ENCODE measurements at places on chromosomes 1 and 21.
A peak's percentile ranks its signal among the peaks of the same experiment; 100 is the strongest.

DNA sequence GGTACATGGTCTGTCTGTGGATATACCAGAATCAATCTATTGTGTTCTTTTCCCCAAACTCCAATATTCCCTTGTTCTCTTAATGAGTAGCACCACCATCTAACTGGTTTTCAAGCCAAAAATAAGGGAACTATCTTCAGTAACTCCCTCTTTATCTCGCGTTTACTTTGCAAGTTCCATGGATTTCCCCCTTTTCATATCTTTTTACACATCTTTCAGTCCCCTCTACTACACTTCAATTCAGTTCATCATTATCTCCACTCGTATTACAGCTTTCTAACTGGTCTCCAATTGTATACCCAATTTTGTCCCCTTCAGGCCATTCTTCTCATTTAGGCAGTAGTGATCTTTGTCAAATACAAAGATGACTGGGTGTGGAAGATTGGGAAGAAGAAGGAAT lies 4.1 kb upstream of the TMCO1 start:
- no peak for DNase-seq

DNA sequence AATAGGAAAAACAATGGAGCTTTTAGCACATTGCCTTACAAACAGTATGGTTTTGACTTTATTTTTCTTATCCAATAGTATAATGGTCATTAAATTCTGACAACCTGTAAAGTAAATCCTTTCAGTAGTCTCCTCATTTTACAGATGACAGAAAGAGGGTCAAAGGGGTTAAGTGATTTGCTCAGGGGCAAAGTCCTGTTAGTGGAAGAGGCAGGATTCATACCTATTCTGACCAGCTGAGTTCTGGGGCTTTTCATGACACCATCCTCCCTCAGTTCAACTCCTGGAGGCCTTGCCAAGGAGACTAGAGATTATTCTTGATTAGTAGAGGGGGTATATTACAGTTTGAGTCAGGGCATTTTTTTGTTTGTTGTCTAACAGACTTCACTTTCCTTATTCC lies 278.7 kb upstream of the DUSP10 start:
- DNase-seq, result no peak

GRCh38 chr1:93882269-93882668 lies 3.3 kb upstream of the DNTTIP2 start:
- DNase-seq, result no peak

GRCh38 chr21:46397211-46397905 lies 61.3 kb upstream of the DIP2A start:
- no peak for DNase-seq

- peak; percentile 61 for DNase-seq
Observed at GRCh38 chr1:33036051-33036525, 595 bp downstream of the AK2 start.

GRCh38 chr1:178521241-178521640 lies 8.3 kb downstream of the TEX35 start:
- no peak for DNase-seq

DNA sequence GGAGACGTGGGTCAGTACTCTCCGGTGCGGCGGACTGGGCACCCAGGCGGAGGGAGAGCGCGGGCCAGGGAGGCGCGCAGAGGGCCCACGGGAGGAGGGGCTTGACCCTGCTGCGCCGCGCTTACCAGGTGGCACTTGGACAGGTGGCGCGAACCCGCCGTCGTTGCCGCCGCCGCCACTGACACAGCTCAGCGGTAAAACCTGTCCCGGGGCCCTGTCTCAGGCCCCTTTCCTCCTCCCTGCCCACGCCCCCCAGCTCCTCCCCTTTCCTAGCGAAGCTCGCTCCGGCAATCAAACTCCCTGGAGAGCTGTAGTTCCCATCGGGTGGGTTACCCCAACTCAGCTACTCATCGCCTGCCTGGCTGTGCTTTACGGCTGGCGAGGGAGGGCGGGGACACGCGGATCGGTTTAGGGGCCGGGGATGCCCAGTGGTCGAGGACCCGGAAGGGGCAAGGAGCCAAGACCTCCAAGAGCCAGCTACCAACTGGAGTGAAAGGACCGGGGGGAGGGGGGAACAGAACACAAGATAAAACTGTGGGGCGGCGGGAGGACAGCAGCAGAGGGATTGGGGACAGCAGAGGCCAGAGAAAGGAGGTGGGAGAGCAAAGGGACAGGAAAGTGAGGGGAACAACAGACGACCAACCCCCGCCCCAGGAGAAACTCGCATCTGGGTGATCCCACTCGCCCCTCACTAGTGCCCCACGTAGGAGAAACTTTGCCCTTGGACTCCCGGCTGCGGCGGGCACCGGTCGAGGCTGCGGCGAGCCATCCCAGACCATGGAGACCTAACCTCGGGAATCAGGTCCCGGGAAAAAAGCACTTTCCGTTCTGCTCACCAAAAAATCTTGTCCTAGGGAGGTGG lies 2.9 kb downstream of the GFI1 start:
- DNase-seq, result peak; percentile 65

GRCh38 chr1:184419350-184420161 lies 32.7 kb downstream of the C1orf21 start:
- no peak for DNase-seq

GRCh38 chr1:22917989-22918388 lies 54.7 kb downstream of the LACTBL1 start:
- no peak for DNase-seq

GRCh38 chr1:110928191-110928590 lies 35.5 kb downstream of the LRIF1 start:
- DNase-seq, result no peak

DNA sequence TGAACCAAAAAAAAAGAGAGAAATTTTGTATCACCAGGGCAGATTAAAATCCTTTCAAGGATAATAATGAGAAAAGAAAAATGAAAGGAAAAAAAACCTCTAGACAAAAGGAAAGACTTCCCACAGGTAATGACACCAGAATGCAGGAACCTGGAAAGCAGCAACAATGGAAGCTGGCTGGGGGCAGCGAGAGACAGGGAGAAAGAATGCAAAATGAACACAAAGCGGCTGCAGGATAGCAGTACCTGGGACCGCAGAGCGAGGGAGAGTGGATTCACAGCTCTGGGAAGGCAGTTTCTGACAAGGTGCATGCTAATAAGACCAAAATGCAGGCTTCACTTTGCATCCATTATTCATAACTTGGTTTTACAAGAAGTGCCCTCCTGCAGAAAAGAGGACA lies 349.0 kb downstream of the SIPA1L2 start:
- no peak for DNase-seq

- DNase-seq, result no peak
Observed at GRCh38 chr1:66353257-66353656, 180.7 kb upstream of the SGIP1 start.

- peak; percentile 61 for DNase-seq
Observed at GRCh38 chr21:45887120-45887611, 94.4 kb upstream of the COL6A1 start.

DNA sequence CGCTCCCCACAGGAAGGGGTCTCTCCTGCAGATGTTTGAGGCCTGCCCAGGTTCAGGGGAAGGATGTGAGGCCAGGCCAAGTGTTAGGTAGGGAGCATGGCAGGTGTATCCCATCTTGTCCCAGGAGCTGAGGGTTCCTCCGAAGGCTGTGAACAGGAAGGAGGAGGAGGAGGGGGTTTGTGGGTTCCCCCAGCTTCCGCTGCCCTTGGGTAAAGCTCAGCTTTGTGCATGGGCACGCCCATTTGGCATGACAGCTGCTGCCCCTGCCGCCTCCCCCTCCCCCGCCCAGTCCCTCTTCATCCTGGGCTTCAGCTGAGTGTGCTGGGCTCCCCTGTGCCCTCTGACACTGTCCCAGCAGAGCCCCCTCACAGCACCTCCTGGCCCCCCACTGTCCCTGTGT lies 25.5 kb downstream of the TNFRSF8 start:
- no peak for DNase-seq

DNA sequence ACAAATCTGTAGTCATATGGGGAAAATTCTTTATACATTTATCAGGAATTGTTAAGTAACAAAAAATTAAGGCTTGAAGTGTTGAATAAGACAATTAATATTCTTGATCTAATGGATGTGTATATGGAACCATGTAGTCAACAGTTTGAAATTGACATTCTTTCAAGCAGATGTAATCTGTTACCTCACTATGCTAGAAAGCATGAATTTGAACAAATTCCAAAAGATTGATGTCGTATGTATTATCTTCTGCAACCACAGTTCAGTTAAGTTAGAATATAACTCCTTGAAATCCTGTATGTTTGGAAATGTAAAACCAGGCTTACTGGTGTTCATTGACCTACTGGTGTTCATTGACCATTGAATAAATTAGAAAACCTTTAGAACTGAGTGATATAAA lies 16.1 kb downstream of the CCDC18 start:
- DNase-seq, result no peak

GRCh38 chr1:171403393-171403792 lies 81.9 kb upstream of the PRRC2C start:
- no peak for DNase-seq

- DNase-seq, result no peak
Observed at GRCh38 chr1:9194024-9194423, 40.5 kb upstream of the H6PD start.

DNA sequence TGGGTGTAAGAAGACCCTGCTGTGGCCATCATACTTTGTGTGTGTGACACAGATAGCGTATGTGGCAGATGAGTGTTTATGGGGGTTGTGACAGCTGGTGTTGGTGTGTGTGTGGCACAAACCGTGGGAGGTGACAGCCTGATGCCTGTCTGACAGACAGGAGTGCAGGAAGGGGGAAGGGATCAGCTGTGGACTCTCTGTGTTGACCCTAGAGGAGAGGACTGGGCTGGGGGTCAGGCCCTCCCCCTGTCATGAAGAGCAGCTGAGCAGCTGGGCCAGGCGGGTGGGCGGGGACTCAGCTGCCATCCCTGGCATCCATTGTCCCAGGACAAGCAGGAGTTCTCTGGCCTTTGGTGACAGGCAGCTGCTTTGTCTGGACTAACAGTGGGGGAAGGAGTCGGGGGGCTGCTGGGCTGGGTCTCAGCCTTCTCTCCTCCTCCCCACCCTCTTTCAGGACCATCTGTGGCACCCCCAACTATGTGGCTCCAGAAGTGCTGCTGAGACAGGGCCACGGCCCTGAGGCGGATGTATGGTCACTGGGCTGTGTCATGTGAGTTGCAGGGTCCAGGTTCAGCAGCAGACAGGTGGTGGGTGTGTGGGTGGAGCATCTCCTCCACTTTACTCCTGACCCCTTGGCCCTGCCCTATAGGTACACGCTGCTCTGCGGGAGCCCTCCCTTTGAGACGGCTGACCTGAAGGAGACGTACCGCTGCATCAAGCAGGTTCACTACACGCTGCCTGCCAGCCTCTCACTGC lies 2.3 kb downstream of the PLK3 start:
- DNase-seq, result no peak

GRCh38 chr21:37891972-37892371 lies 24.3 kb downstream of the KCNJ6 start:
- DNase-seq, result no peak

DNA sequence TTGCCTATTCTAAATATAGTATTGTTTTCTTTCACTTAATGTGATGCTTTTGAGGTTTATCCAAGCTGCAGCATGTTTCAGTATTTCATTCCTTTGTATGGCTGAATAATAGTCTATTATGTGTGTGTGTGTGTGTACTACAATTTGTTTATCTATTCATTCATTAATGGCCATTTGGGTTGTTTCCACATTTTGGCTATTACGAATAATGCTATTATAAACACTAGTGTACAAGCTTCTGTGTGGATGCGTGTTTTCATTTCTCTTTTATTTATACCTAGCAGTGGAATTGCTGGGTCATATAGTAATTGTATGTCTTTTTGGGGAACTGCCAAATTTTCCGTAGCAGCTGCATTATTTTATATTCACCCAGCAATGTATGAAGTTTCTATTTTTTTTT lies 15.0 kb upstream of the THEM5 start:
- DNase-seq, result no peak
